ENCODE measurements at places on chromosomes 3 and 15.

DNA sequence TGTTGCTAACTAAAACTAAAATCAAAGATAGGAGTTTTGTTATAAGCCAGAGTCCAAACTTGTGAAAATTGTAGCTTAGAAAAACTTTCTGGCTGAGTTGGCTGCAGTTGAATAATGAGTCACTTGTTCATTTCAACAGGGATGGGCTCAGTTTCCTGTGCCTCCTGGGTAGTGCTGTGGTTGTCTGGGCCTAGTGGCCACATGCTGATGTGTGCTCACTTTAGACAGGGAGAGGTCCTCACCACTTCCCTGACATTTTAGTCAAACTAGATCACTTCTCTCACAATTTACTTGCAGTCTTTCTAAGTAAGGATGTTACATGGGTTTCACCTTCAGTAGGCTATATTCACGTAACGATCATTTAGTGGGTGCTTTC lies 6.3 kb upstream of the UBE2Q2 start:
- DNase-seq: peak; percentile 45

DNA sequence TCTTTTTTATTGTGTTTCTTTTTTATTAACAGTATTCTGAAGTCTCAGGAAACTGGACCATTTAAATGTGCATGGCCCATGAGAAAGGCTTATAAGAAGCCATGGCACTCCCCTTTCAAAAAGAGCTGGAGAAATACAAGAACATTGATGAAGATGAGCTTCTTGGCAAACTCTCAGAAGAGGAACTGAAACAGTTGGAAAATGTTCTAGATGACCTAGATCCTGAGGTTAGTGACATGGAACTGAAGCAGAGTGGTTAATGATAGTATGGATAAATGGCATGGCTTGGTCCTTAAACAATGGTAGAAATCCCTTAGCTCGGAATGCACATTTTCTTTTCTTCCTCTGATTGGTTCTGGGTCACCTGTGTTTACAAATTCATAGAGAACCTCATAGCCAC lies 14.9 kb downstream of the TMOD2 start:
- no peak for DNase-seq

GRCh38 chr3:10666621-10667020 lies 149.4 kb upstream of the SLC6A11 start:
- DNase-seq: no peak

- no peak for DNase-seq
Measured at GRCh38 chr3:17629400-17629799, 113.0 kb downstream of the TBC1D5 start.

DNA sequence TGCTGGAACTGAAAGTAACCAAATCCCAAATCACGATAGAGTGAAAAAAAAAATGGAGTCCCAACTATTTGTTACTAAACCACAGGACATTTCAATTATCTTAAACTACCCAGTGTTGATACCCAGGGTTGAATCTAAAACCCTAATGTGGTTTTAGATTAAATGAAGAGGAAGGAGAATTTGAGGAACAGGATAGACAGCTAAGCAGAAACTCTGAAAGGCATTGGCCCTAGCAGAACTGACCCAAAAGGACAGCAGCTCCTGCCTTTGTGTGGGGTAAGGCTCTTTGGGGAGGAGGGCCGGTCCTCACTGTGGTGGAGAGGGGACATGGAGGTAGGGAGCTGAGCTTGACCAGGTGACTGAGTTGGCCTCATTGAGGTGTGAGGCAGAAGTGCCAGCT lies 30.7 kb upstream of the SNRK start:
- DNase-seq: no peak

DNA sequence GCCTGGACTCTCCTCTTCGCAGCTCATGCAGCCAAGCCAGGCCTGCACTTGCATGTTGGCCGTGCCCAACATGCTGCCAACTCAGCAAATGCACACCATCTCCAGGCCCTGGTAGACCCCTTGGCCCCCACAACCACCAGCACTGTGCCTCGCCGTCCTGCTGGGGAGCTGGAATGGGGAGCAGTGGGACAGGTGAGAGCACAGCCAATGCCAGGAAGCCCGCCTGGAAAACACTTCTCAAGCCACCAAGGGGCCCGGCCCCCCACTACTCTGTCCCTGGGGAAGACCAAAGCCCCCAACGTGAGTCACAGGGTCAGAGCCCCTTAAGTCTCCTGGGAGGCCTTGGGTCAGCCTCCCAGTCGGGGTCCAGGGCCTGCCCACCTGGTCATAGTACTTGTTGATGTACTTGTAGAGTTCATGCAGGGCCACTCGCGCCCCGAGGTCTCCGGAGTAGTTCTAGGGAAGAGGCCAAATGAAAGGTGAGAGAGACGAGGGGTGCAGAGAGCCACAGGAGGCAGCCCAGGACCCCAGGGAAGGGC lies 24.5 kb downstream of the PLXNB1 start:
- DNase-seq: no peak

DNA sequence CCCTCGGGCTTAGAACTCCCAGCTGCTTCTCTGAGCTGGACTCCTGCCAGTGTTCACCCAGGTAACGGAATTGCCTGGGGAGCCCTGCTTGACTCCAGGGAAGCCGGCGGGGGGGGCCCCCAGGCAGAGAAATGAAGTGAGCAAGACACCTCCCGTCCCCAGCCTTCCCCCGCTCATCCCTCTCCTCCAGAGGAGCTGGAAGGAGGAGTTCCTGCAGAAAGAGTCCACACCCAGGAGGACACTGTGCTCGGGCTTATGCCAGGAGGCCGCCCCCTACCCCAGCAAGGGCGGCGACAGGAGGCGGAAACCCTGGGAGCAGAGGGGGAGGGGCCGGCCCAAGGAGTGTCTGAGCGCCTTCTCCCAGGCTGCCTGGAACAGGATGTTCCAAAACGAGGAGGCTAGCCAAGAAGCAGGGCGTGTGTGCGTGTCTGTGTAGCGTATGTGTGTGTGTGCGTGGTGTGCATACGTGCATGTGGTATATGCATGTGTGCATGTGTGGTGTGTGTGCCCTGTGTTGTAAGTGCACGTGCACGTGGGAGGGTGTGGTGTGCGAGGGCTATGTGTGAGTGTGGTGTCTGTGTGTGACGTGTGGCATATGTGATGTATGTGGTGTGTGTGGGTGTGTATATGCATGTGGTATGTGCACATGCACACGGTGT lies 511.3 kb downstream of the SHQ1 start:
- peak; percentile 76 for DNase-seq

- DNase-seq: no peak
Measured at GRCh38 chr15:73001840-73002239, 50.4 kb upstream of the NEO1 start.

Data from muscle of back (tissue), 13 donors.